ENCODE measurements at places on chromosomes 4 and X. TPM values are rescaled to one million over a fixed set of nuclear protein-coding genes. Genes with fewer than 3 reads are reported as not detected.

BGN gene
- 175 TPM for total RNA-seq

DNA sequence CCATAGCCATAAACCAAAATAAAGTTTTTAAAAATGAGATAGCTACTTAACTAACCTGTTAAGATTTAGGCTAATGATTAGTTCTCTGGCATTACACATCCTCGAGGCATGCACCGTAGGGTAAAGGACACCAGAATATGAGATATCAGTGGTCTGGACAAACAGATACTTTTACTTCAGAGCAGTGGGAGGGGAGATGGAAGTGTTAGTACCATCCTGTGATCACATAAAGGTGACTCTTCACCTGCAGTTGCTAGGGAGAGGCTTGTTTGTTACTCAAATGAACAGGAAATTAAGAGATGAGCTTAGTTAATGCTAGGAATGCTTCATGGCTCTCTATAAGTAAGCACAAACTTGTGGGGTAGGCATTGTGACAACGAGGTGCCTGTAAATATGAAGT is 624.4 kb upstream of the MAGEB2 start:
- DNase-seq = no peak

DNA sequence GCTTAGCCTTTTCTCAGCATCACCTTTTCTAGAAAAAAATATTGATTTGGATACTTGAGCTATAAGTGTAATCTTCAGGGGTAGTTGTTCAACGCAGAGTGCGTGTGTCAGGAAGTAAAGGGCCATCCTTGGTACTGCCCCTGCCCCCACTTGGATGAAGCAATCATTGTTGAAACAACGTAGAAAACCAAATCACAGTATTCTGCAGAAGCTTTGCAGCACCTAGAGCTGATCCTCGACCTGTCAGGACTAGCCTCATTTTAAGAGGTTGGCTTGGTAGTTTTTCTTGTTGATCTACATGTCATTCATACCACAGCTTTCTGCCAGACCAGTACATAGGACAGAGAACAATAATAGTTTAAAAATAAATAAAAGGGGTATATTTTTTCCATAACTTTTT is 65.3 kb upstream of the MYOZ2 start:
- no peak for DNase-seq

DNA sequence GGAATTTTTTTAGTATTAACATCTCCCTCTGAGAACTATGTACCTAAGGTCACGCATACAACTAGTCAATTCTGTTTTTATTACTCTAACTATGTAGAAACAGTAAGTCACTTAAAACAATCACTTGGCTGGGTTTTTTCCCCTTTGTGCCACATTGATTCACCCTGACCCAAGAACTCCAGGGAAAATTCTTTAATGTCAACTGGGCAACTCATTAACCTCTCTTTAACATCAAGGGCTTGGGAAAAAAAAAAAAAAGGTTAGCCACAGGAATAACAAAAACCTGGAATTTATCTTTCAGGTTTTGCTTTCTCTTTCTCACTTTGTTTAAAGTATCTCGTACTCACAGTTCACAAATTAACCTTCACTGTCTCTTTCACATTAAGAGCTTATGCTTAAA is 8.1 kb downstream of the RPL9 start:
- no peak for DNase-seq

DNA sequence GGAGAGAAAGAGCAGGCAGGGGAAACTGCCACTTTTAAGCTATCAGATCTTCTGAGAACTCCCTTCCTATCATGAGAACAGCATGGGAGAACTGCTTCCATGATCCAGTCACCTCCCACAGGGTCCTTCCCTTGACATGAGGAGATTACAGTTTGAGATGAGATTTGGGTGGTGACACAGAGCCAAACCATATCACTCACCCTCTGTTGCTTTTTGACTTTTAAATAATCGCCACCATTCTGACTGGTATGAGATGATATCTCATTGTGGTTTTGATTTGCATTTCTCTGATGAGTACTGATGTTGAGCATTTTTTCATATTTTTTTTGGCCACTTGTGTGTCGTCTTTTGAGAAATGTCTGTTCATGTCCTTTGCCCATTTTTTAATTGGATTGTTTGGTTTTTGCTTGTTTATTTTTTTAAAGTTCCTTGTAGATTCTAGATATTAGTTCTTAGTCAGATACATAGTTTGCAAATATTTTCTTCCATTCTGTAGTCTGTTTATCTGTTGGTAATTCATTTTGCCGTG is 6.5 kb upstream of the PAQR3 start:
- no peak for DNase-seq

DNA sequence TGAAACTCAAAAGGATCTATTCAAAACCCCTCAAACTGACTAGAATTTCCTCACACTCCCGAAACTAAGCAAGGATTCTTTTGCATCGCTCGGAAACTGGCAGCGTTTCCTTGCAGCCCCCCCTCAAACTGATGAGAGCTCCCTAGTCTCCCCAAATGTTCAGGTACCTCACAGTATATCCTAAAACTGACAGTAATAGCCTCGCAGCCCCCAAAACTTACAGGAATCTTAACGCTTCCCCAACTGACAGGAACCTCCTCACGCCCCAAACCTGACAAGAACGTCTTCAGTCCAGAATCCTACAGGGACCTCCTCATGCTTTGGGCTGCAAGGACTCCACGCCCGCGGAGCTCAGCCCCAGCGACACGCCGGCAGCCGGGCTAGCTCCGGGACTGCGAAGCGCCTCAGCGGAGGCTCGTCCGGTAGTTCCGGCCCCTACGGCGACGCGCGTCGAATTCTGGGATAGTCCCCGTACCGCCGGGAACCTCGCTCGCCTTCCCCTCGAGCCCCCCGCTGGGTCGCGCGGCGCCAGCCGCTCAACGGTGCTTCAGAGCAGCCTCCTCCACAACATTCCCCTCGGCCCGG is 640 bp downstream of the PHF8 start:
- peak; percentile 78 for DNase-seq

Data from cardiac septum (tissue), 1 donor.